Fibroblast of skin of left quadriceps (primary cell): ENCODE measurements at places on chromosomes 2 and 18.

- DNase-seq, result peak; percentile 70
Measured at GRCh38 chr2:144937910-144938709, 418.2 kb upstream of the ZEB2 start.

DNA sequence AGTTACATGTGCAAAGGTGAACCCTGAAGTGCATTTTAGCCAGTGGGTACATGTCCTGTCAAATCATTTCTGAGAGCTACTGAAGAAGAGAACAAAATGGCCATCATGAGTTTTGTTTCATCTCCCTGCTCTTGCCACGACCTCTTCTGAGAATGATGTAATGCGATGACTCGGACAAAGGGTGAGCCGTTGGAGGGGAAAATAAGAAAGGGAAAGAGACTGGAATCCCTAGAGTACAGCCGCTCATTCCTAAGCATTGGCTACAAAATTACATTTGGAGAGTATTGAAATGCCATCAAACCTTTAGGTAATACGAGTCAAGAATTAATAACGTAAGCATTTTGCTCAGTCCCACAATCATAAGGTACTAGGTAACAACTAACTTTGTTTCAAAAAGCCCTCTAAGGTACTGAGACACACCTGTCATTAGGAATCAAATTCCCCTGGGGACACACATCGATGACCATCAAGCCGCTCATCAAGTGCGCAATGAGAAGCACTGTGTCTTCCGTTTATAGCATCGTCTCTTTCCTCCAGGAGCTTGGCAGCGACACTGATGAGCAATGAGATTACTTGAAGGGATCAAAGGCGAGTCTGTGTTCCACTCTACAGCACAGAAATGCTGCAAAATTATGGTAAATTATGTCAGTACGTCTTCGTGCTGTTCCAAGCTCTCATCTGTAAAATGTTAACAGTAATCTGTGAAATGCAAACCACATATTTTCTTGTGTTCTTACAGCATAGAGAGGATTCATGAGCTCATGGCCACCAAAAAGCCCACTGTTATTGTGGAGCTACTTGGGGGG, 97.3 kb upstream of the PIEZO2 start:
- peak; percentile 78 for DNase-seq

- no peak for DNase-seq
Measured at GRCh38 chr2:215347878-215348277, 36.0 kb downstream of the ATIC start.

DNA sequence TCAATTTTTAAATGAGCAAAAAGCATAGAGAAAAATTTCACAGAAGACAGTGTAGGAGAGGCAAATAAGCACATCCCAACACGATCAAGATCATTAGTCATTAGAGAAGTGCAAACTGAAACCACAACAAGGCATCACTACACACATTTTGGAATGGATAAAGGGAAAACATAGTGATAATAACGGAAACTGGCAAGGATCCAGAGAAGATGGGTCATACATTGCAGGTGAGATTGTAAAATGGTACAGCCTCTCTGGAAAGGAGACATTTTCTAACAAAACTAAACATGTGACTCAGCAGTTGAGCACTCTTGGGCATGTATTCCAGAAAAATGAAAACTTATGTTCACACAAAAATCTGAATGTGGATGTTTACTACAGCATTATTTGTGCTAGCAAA, 98.3 kb upstream of the TMEM17 start:
- DNase-seq, result no peak

GRCh38 chr2:202945-203344, 60.9 kb downstream of the SH3YL1 start:
- DNase-seq, result no peak

GRCh38 chr2:128219891-128220290, 98.8 kb downstream of the HS6ST1 start:
- no peak for DNase-seq

- no peak for DNase-seq
Measured at GRCh38 chr2:47784352-47784851, 1.5 kb downstream of the MSH6 start.

DNA sequence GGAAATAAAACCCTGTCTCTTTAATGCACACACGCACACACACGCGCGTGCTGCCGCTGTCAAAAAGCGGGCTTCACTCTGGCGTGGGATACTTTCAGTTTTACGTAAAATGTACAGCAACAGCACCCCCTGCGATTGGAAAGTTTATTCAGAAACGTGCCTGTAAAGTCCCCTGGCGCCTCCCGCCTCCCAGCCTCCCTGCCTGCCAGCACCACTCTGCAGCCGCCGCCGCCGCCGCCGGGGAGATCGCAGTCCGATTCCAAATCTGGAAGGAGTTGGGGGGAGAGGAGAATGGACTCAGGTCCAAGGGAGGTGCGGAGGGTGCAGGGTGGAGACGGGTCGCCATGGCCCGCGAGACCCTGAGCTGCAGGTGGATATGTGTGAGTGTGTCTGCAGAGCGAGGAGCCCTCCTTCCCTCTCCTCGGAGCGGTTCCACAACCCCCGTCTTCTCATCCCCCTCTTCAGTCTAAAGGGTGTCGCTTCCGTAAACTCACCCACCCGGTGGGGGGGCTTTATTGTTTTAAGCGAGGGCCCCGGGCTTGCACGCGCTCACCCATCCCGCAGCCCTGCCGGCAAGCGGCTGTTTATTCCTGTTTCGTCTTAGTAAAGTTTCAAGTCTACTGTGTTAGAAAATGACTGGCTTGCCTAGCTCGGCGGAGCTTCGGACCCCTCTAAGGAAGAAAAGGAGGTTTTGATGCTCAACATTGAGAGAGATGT, 1.8 kb upstream of the BCL11A start:
- DNase-seq, result peak; percentile 58

- DNase-seq, result no peak
Measured at GRCh38 chr2:62774555-62775366, 69.2 kb downstream of the EHBP1 start.

DNA sequence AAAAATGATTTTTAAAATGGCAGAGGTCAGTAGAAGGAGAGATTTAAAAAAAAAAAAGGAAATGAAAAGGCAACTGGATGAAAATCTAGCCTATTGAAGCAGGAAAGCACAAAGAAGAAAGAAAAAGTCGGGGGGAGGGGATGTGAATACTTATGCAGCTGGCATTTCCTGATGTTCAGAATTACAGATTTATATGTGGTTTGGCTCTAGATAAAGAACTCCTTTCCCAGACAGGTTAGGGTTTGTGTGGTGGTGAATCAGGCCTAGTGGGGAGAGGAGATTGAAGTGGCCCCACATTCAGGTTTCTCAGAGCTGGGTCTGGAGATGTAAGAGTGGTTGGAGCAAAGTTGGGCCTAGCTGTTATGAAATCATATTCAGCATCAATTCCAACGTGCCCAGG, 394.4 kb downstream of the FIGN start:
- DNase-seq, result peak; percentile 22

DNA sequence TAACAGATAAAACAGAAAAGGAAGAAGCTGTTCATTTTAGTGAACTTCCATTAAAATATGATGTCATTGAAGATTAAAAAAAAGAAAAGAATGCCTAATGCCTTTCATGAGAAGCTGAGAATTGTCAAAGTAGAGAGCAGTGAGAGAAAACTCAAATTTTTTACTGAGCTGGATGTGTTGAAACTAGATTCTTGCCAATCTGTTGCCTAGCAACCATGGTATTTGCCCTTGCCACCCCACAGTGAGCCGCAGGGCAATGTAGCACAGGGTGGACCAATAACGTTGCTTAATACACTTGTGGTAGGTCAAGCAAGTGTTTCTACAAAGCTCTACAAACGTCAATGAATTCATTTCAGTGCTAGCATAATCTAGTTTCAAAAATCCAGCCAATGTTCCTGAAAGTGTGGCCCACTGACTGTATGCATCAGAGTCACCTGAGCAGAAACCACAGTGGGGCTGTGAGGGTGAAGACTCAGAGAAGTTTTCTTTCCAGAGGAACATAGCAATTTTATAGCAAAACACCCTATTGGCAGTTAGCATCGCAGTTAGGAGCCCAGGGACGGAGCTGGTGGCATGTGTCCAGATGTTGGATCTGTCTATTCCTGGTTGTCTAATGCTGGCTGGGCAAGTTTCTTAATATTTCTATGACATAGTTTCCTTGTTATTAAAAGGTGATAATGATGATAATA, 132.2 kb downstream of the DOCK10 start:
- no peak for DNase-seq

- DNase-seq, result no peak
Measured at GRCh38 chr2:204114295-204115136, 178.0 kb downstream of the ICOS start.

- DNase-seq, result no peak
Measured at GRCh38 chr2:217724471-217724870, 278.3 kb downstream of the TNS1 start.

GRCh38 chr18:46677611-46678010, 20.6 kb upstream of the LOXHD1 start:
- no peak for DNase-seq

DNA sequence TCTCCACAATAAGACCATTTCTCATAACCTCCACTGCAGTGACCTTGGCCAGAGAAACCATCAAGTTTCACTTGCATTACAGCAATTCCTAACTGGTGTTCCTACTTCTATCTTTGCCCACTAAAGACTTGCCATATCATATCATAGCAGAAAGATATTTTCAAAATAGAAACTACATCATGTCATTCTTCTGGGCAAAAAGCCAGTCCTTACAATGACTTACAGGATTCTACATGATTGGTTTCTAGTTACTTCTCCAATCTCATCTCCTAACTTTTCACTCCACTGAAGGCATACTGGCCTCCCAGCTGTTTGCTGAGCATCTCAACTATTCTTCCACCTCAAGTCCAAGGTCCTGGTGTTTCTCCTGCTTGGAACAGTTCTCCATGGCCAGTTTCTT, 151.4 kb downstream of the HNMT start:
- DNase-seq, result no peak

DNA sequence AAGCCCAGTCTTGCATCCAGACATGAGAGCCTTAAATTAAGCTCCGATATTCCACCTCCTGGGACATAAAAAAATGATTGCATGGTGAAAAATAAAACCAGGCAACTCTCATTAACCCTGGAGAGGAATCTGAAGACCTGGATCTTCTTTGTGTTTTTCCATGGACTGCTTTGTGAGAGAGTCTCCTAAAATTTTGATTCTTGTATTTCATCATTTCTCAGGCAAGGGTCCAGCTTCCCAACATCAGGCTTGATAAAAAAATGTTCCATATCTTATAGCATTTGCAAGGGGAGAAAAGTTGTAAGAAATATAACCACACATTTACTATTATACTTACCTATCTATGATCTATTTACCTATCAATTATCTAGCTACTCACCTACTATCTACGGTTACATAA, 327.5 kb upstream of the SPHKAP start:
- no peak for DNase-seq

DNA sequence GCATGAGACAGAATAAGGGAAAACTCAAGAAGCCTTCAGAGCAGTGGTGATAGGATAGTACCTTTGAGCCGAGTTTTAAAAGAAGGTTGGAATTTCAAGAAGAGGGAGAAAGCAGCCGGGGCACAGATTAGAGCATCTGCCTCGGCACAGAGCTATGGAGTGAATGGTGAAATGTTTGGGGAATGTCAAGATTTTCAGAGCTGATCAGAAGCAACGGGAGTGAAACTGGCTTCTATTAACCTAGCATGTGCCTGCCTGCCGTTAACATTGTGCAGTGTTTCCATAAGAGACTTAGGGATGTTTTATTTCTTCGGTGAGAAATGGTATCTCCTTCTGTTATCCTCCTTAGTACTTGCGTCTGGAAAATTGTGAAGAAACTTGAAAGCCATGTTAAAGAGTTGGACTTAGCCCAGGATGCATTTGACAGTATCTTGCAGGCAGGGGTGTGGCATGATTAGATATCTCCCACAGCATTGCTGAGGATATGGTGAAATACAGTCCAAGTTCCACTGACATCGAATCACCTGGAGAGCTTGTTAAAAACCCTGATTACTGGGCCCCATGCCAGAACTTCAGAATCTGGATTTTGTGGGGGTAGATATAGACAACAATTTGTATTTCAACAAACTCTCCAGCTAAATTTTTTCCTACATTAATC, 96.8 kb upstream of the PPP1CB start:
- DNase-seq, result no peak
